ENCODE measurements at places on chromosomes 16 and 17. TPM values are rescaled to one million over a fixed set of nuclear protein-coding genes. Genes with fewer than 3 reads are reported as not detected.

KCTD11 gene
- 5.1 TPM for total RNA-seq

- no peaks in the 10 kb centered on the region for H3K27me3 ChIP-seq
- H3K4me1 ChIP-seq, result peaks cover 10% of the 10 kb centered on the region
Measured at GRCh38 chr17:3800362-3801271, at the start of gene ITGAE. TSS of gene ITGAE (minus strand) at chr17:3801188. CDS start at chr17:3801144, 44 bp downstream.

GRCh38 chr17:36132421-36132831 is 28.8 kb downstream of the CCL4 start:
- no peaks in the 10 kb centered on the region for H3K27me3 ChIP-seq
- H3K36me3 ChIP-seq, result no peaks in the 10 kb centered on the region
- H3K4me1 ChIP-seq, result peaks cover 50% of the 10 kb centered on the region
- H3K4me3 ChIP-seq, result no peak overlapping the region
- no peak overlapping the region for H3K27ac ChIP-seq

- H3K27me3 ChIP-seq, result no peaks in the 10 kb centered on the region
- H3K4me1 ChIP-seq, result no peaks in the 10 kb centered on the region
Measured at GRCh38 chr17:65292430-65292829, 155.3 kb downstream of the RGS9 start.

RGS11 gene
- not detected for total RNA-seq

- H3K27ac ChIP-seq, result no peak overlapping the region
- DNase-seq, result no peak
- no peaks in the 10 kb centered on the region for H3K27me3 ChIP-seq
Measured at GRCh38 chr16:67111951-67112444, 2.3 kb downstream of the PHAF1 start.

GRCh38 chr16:86905302-86905701 is 327.0 kb downstream of the FOXL1 start:
- no peaks in the 10 kb centered on the region for H3K36me3 ChIP-seq
- H3K27ac ChIP-seq, result no peak overlapping the region
- no peaks in the 10 kb centered on the region for H3K4me1 ChIP-seq
- H3K4me3 ChIP-seq, result no peak overlapping the region

PIPOX gene
- total RNA-seq, result 3.6 TPM

GUCY2D gene
- not detected for total RNA-seq

SLC38A8 gene
- not detected for total RNA-seq

DNA sequence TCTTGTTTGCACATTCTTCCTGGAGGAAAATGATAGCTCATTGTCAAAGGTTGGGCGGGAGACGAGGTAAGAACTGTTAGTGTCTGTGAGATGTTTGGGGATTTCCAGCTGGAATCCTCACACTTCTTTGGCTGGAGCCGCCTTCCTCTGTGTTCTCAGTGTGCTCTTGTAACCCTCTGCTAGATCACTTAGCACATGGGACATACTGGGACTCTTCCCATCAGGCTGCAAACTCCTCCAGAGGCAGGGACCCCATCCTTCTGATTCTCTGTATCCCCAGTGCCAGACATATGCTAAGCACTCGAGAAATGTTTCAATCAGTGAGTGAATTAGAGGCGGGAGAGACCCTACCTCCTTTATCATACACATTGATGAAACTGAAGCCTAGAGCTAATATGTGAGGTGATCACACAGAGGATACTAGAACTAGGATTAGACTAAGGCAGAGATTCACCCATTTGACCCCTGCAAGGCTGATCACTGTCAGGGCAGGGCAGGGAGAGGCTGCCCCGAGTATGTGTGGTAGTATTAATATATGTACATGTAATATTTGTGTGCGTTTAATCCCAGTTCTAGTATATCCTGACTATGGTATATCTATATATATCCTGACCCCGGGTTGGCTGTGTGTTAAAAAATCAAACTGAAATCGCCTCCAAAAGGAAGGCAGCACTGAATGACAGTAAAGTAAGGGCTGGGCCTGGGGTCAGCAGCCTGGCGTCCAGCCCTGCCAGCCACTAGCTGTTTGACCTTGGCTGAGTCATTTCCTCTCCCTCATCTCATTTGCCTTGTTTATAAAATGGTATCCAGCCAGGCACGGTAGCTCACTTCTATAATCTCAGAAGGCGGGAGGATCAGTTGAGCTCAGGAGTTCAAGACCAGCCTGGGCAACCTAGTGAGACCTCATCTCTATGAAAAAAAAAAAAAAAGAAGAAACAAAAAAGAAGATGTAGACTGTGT is 75.5 kb upstream of the TBX2 start:
- no peaks in the 10 kb centered on the region for H3K4me1 ChIP-seq
- H3K27me3 ChIP-seq, result no peaks in the 10 kb centered on the region
- no peak for DNase-seq
- no peaks in the 10 kb centered on the region for H3K36me3 ChIP-seq

KRT9 gene
- total RNA-seq, result not detected

GRCh38 chr16:18983565-18984434 is at the start of gene TMC7:
TSS of gene TMC7 (plus strand) at chr16:18983934. CDS start at chr16:18984064, 130 bp downstream.
- DNase-seq, result no peak
- no peaks in the 10 kb centered on the region for H3K36me3 ChIP-seq
- H3K4me1 ChIP-seq, result no peaks in the 10 kb centered on the region
- H3K4me3 ChIP-seq, result no peak within 1 kb of the TSS

GDPD1 gene
- total RNA-seq, result 2.5 TPM

DNA sequence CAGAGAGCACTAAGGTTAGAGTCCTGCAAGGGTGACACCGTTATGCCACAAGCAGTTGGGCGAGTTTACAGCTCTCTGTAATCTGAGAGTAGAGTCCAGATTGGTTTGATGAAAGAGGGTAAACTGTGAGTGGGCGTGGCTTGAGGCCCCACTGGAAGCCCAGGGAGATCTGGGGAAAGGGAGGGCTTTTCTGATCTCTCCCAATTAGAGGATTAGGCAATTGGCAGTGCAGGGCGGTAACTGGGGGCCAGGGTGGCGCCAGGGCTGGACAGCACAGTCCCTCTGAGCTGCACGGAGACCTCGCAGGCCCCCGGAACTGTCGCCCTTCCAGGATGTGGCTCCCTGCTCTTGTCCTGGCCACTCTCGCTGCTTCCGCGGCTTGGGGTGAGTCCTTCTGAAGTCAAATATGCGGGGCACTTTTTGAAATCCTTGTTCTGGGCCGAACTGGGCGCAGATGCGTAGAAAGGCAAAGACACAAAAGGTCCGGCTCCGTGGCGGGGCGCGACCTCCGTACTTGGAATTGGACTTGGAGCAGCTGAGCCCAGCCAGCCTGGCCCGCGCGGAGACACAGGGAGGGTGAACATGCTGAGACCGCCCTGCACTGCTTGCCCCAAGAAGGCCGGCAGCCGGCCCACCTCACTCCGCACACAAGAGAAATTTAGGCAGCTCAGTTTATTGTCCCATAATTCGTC is 72.4 kb downstream of the CES1 start:
- H3K27ac ChIP-seq, result no peak overlapping the region
- H3K27me3 ChIP-seq, result no peaks in the 10 kb centered on the region
- H3K4me3 ChIP-seq, result no peak overlapping the region
- no peak for DNase-seq
- H3K4me1 ChIP-seq, result no peaks in the 10 kb centered on the region

- peaks cover 78% of the 10 kb centered on the region for H3K4me1 ChIP-seq
- H3K36me3 ChIP-seq, result peaks cover 9% of the 10 kb centered on the region
- no peak overlapping the region for H3K4me3 ChIP-seq
- DNase-seq, result peak; percentile 70
Measured at GRCh38 chr17:75371339-75371738, 34.1 kb downstream of the GRB2 start.

- DNase-seq, result no peak
- H3K4me1 ChIP-seq, result peaks cover 3% of the 10 kb centered on the region
- H3K36me3 ChIP-seq, result no peaks in the 10 kb centered on the region
- no peaks in the 10 kb centered on the region for H3K27me3 ChIP-seq
Measured at GRCh38 chr16:72166954-72167561, 4.9 kb downstream of the PMFBP1 start.

DNA sequence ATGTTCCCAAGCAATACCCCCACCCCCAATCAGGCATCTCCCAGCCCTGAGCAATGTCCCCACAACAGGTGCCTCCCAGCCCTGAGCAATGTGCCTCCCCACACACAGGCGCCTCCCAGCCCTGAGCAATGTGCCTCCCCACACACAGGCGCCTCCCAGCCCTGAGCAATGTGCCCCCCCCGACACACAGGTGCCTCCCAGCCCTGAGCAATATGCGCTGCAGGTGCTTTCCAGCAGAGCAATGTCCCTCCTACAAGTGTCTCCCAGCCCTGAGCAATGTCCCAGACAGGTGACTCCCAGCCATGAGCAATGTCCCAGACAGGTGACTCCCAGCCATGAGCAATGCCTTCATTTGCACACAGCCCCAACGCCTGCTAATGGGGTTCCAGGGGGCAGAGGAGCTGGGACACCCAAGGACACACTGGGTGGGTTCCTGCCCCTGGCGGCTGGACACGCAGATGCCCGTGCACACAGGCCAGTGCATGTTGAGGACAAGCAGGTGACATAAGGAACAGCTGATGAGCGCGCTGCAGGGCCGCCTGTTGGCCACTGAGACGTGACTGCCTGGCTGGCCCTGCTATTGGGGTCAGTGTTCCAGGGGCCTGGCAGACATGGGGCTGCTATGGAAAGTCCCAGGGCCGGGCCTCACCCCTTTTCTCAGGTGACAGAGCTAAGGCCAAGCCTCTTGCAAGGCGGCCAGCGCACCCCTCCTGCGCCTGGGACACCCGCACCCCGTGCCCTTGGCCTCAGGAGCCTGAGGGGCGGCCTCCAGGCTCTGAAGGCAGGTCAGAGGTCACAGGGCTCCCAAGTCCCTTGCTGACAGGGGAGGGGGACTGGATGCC is 26.9 kb upstream of the PABPN1L start:
- DNase-seq, result no peak
- no peak overlapping the region for H3K27ac ChIP-seq
- H3K4me1 ChIP-seq, result peaks cover 8% of the 10 kb centered on the region
- H3K27me3 ChIP-seq, result no peaks in the 10 kb centered on the region

- no peak for DNase-seq
- H3K4me3 ChIP-seq, result no peak overlapping the region
- H3K27me3 ChIP-seq, result no peaks in the 10 kb centered on the region
- H3K36me3 ChIP-seq, result no peaks in the 10 kb centered on the region
- no peak overlapping the region for H3K27ac ChIP-seq
Measured at GRCh38 chr17:47915776-47916398, 19.9 kb downstream of the SP2 start.

DNA sequence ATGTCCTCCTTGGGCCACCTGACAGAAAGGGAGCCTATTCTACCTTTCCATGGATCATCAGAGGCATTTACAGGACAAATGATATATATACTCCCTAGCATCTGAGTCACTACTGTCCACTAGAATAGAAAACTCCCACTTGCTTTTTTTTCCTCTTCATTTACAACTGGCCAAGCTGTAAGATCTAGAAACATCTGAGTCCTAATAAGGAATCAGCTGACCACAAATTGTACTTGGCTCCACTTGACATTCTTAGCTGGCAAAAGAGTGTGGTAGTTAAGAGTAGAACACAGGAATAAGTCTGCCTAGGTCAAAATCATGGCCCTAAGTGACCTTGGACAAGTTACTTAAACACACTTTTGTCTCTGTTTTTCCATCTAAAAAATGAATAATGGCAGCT is 5.2 kb downstream of the RUSF1 start:
- peaks cover 18% of the 10 kb centered on the region for H3K4me1 ChIP-seq
- no peak overlapping the region for H3K4me3 ChIP-seq
- peaks cover 7% of the 10 kb centered on the region for H3K36me3 ChIP-seq
- no peaks in the 10 kb centered on the region for H3K27me3 ChIP-seq
- no peak overlapping the region for H3K27ac ChIP-seq
- DNase-seq, result no peak

DNA sequence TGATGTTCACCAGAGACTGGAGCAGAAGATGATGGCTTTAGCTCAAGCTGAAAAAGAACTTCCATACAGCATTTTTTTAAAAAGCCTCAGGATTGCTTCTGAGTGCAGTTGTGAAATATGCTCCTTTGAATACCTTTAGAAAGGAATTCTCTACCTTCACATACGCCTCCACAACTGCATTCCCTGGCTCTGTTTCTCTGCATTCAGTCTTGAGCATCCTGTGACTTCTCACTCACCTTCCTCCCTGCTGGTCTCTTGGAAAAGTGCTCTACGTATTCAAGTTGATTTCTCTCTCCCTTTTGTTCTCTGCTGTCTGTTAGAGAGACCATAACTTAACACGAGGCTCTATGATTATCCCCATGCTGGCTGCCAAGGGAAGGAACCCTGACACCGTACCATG is 34.5 kb downstream of the HS3ST2 start:
- no peaks in the 10 kb centered on the region for H3K4me1 ChIP-seq
- H3K36me3 ChIP-seq, result no peaks in the 10 kb centered on the region
- no peak for DNase-seq
- H3K27ac ChIP-seq, result no peak overlapping the region
- no peaks in the 10 kb centered on the region for H3K27me3 ChIP-seq

DNA sequence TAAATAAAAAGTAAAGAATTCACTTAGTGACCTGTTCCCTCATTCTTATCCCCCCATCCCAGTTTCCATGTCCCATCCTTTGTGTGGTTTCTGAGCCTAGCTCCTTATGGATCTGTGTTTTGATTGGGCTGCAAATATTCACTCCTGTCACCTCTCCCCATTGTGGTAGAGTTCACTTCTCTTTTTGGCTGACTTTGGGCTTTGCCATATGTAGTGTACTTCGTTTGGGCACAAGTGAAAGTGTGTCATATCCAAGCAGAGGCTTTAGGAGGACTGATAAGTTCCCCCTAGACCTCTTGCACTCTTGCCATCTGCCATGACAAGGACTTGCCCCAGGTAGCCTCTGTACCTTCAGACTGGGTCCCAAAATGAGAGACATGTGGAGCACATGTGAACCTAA is 13.0 kb upstream of the DHRS7B start:
- no peaks in the 10 kb centered on the region for H3K36me3 ChIP-seq
- H3K4me1 ChIP-seq, result 0 out of 2 replicates have a peak, but pooled peaks cover 4% of the 10 kb centered on the region
- DNase-seq, result no peak
- H3K27ac ChIP-seq, result no peak overlapping the region

PRCD gene
- total RNA-seq, result 0.37 TPM

DNA sequence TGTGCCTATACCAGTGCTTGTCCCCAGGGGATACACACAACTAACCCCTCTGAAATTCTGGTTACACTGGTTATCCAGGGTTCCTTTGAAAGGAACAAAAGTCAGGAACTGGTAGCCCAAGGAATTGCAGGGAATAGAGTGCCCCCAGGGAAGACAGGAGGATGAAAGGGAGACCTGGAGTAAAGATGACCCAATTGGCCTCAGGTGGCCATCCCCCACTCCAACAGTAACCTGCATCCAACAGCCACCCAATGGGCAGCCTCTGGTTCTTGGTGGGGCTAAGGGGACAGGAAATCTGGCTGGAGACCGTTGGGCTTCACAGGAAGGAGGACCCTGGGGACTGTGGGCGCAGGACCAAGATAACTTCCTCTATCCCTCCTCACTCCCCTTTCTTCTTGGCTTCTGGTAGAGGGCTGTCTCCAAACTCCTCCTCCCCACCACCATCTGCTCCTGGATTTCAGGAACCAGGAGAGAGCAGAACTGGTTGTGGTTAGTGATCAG is 826 bp upstream of the MPO start:
- DNase-seq, result no peak
- H3K27ac ChIP-seq, result no peak overlapping the region
- no peaks in the 10 kb centered on the region for H3K27me3 ChIP-seq
- H3K4me3 ChIP-seq, result no peak overlapping the region
- H3K4me1 ChIP-seq, result no peaks in the 10 kb centered on the region

DNA sequence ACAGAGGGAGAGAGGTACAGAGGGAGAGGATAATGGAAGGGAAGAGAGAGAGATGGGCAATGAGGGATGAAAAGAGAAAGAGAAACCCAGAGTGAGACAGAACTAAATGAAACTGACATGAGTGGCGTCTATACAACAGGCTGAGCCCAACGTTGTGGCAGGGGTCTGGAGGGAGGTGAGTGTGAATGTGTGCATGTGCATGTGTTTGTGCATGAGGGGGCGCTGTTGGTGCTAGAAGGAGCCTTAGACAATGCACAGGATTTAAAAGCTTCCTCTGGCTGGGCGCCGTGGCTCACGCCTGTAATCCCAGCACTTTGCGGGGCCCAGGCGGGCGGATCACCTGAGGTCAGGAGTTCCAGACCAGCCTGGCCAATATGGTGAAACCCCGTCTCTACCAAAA is 454.8 kb upstream of the CDH11 start:
- H3K4me1 ChIP-seq, result no peaks in the 10 kb centered on the region
- no peak overlapping the region for H3K27ac ChIP-seq
- DNase-seq, result peak; percentile 44
- H3K4me3 ChIP-seq, result no peak overlapping the region

TPPP3 gene
- total RNA-seq, result not detected

Measured in Karpas-422 (cell line).